HT1080 (cell line): ENCODE measurements at places on chromosomes 7 and 10. TPM values are rescaled to one million over a fixed set of nuclear protein-coding genes. Genes with fewer than 3 reads are reported as not detected.

Gene KDM7A
- 1.00 and 1.3 TPM in 2 replicates for total RNA-seq

Gene ADCY1
- total RNA-seq, result 0.08 and 0.13 TPM in 2 replicates

Gene ASB10
- total RNA-seq, result not detected in 2 replicates

- no peak for DNase-seq
Measured at GRCh38 chr10:54159924-54160323, 641.1 kb downstream of the PCDH15 start.

DNA sequence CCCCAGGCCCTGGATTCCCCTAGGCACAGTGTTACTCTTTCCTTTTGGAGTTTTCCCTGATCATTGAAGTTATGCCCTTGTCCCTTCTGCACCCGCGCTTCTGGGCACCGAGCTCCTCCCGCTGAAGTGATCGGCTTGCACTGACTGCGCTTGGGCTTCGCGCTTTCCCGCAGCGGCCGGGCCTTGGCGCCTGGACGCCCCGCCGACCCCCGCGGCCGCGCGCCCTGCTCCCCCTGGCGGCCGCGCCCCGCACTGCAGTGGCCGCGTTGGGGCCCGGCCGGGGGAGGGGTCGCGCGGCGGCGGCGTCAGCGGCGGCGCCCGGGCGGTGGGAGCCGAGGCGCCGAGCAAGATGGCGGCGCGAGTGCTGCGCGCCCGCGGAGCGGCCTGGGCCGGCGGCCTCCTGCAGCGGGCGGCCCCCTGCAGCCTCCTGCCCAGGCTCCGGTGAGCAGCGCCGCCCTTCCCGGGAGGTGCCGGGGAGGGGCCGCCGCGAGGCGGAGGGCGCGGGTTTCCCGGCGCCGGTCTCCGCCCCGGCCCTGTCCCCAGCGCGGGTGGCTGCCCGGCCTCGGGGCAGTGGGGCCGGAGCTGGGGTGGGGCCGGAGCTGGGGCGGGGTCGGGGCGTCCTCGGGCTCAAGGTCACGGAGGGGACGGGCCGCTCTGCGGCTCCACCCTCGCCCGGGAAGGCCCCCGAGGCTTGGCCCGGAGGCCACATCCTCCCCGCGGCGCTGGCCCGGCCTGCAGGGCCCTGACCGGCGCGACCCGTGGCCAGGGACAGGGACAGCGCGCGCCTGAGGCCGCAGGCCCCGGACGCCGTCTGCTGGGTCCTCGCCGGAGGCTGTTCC is at the start of gene NIPSNAP2:
NIPSNAP2 (plus strand) TSS at position 325 of the 839 bp plus-strand sequence; CDS start at position 350, 25 bp downstream.
- DNase-seq, result peak; percentile 53
